Stimulated activated CD8-positive, alpha-beta memory T cell treated with anti-CD3 and anti-CD28 coated beads, Interleukin-12 subunit alpha, Interleukin-12 subunit beta, amount 100 ng/mL, for 1 hour (primary cell): ENCODE measurements at places on chromosomes 2 and 18.

GRCh38 chr2:129191530-129191929, 787.9 kb upstream of the RAB6C start:
- DNase-seq: no peak

DNA sequence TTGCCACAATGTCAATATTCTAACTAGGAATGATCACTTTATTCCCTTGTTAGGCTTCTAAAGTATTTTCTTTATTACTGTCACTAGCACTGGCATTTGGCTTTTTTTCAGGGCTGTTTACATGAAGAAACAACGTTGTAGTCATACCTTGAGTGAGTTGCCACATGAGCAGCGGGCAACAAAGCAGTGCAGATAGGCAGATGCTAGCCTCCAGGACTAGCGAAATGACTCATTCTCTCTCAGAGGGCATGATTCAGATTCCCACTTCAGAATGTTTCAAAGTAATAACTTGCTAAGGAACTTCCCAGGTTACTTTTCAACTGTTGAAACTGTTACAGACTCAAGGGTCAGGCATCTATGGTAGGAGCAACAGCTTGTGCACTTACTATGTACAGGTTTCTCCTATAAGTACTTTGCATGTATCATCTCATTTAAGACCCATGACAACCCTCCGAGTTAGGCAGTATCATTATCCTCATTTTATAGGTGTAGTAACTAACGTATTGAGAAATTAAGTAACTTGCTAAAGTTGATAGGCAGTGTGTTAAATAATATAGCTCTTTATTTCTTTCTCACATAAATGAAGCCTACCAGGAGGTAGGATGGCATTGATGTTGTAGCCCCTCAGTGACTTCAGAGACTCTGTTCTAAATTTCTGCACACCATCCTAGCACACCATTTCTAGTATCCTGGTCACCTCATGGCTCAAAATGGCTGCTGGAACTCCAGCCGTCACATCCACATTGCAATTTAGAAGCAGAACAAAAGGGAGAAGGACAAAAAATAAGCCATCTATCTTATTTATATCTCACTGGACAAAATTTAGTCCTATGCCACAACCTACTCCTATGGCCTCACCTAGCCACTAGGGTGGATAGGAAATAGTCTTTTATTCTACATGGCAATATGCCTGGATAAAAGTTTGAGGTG, 83.3 kb downstream of the ICOS start:
- DNase-seq: no peak

DNA sequence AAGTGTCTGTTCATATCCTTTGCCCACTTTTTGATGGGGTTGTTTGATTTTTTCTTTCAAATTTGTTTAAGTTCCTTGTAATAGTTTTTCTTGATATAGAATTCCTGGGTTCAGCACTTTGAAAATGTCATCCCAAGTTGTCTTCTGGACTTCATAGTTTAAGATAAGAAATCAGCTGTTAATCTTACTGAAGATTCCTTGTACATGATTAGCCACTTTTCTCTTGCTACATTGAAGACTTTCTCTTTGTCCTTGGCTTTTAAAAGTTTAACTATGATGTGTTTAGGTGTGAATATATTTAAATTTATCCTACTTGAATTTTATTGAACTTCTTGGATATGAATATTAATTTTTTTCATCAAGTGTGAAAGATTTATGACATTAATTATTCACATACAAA, 387.2 kb upstream of the CWC22 start:
- no peak for DNase-seq

GRCh38 chr2:113711851-113712250, 44.6 kb downstream of the SLC35F5 start:
- DNase-seq: no peak

DNA sequence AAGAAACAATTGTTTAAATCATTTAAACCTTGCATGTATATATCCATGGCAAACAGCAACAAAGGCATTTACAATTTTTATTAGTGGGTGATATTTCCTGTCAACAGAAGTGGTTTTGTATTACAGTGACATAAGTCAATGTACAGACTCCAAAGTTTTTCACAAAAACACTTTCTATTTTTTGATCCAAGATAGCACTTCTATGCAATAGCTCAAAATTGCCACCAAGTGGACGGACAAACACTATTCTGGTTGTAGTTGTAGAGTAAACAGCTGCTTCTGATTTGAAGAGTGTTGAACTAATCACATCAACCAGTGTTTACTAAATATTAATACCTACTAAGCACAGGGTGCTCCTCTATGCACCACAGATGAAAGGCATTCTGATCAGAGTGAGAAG, 421.4 kb downstream of the NCKAP5 start:
- no peak for DNase-seq

DNA sequence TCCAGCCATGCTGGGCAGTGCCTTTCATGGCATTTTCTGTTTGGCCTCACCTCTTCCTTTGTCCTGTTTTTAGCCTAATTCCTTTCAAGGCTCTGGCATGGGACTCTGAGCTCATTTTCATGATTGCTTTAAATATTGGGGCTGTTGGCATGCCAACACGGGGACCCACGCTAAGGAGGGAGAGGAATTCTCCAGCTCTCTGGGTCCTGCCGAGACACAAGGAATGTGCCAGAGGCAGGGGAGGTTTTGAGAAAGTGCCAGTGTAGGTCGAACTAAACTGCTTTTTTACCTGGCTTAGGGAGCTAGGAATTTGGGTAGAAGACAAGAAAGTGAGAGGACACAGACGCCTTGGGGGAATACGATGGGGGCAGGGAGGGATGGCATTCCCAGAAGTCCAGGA, 42.3 kb downstream of the RPL37A start:
- no peak for DNase-seq

DNA sequence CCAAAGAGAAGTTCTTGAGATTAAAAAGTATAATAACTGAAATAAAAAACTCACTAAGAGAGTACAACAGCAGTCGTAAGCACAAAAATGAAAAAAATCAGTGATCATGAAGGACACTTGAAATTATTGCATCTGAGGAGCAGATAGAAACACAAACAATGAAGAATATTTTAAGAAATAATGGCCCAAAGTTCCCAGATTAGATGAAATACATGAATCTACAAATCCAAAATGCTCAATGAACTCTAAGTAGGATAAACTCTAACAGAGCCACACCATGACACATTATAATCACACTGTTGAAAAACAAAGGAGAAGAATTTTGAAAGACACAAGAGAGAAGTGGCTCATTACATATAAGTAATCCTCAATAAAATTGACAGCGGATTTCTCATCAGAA, 31.9 kb upstream of the EMILIN2 start:
- no peak for DNase-seq

DNA sequence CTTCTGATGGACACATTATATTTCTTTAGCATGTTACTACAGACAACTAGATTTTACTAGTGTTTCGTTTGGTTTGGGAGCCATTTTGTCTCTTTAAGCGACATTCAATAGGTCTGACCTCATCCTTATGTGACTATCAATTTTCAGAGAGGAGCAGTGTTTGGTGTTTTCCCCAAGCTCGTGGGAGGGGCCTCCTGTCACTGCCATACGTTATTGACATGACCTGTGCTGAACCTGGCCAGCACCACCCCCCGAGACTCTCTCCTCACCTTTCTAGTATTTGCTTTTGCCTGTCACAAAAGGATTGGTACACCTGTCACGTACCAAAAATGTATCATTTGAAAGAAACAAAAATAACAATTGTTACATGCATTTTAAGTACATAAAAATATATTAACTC, 69.3 kb downstream of the PSMG2 start:
- no peak for DNase-seq

DNA sequence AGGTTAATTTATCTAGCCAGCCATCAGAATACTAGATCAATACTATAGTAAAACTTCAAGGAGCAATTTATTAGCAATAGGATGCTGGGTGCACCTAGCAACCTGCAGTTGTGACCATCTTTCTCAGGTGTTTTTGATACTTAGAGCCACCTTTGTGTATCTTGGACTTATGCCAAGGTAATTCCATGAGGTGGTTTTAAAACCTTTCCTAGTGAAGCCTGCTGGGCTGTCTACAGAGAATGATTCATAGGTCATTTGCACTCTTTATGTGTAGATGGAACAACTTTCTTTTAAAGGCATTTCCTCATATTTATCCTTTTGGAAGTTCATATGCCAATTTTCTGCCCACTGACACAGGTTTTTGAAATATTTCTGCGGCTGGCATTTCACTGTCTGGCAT, 1030.1 kb upstream of the POU3F3 start:
- DNase-seq: no peak

DNA sequence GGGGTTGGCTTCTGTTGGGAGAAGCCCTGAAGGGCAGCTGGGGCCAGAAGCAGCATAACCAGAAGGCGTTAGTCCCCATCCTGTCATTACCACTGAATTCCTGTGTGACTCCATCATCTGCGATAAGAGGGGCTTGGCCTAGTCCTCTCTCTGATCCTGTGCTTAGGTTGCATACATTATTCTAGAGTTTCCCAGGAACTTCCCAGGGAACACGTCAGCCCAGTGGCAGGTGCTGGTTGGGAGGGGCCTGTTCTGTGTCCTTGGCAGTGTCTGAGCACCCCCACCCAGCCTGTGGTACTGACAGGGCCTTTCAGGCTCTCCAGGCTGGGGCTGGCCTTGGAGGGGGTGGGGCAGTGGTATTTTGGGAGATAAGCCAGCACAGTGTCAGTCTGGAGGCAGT, 4.5 kb upstream of the TOGARAM2 start:
- DNase-seq: no peak

DNA sequence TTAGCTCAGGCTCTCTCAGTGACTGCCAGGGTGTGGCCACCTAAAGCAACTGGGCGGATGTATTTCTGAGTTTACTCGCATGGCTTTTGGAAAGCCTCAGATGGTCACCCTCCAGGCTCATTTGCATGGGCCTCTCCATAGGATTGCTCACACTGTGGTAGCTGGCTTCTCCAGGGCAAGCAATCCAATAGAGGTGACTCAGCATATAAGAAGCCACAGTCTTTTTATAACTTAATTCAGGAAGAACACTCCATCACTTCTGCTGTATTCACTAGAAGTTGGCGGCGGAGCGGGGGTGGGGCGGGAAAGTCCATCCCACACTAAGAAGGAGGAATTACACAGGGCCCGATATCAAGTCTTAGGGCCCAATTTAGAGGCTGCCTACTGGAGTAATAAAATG, 3.6 kb upstream of the DOK6 start:
- DNase-seq: no peak

DNA sequence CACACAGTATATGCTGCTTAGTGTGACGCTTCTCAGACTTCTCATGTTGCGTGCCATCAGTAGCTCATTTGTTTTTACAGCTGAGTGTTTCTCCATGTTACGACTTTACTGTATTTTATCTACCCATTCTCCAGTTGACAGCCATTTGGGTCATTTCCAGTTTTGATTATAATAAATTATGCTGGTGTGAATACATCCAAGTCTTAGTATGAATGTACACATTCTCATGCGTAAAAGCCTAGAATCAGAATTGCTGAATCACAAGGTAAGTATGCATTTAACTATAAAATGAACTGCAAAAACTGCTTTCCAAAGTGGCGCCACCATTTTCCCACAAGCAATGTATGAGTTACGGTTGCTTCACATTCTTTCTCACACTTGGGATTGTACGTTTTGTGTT, 184.2 kb upstream of the SLC35G4 start:
- DNase-seq: no peak

DNA sequence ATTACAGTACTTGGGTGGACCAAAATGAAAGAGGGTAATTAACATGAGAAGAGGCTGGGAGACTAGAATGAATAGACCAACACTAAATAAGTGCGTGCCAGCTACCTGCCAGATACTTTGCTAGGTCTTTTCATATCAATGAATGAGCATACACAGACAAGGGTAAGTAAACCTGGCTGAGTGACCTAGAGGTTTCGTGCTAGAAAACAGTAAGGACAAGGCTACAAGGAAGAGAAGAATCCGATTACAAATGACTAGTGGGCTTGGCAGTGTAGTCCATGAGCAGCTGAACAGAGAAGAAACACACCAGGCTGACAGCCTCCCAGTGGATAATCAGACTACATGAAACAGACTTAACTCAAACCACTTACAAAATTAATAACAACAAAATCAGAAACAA, 64.6 kb downstream of the THADA start:
- no peak for DNase-seq

DNA sequence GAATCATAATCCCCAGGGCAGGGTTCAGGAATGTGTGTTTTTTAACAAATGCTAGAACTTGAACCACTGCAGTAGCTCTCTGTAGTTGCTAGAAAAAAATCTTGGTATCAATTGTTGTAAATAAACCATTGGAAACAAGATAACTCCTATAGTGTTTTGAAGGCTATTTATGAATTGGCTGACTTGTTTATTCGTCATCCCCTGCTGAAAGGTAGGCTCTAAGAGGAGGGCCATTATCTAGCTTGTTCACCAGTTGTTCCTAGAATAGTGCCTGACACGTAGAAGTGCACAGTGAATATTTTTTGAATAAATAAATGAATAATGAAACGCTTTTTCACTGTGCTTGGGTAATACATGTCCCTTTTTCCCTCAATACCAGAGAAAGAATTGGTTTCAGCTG, 211.4 kb downstream of the BABAM2 start:
- DNase-seq: no peak

- DNase-seq: no peak
These were observed 93.3 kb downstream of the CTAGE1 start for GRCh38 chr18:22324191-22325131.

DNA sequence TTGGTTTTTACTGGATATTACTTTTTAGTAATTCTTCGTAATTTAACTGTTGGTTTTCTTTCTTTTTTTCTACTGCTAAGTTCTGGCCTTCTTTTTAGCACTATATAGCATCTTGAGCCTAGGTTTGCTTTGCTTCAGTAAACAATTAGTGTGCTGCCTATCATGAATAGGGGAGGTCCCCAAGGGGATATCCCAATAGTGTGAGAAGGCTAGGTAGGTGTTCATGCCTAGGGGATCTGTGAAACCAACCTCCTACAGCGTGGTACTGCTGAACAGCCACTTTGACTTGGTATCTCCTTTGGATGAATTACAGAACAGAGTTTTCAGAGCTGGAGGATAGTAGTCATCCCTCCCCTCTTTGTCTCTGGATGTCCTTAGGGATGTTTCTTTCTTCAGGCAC, 310.2 kb upstream of the HNMT start:
- DNase-seq: no peak

DNA sequence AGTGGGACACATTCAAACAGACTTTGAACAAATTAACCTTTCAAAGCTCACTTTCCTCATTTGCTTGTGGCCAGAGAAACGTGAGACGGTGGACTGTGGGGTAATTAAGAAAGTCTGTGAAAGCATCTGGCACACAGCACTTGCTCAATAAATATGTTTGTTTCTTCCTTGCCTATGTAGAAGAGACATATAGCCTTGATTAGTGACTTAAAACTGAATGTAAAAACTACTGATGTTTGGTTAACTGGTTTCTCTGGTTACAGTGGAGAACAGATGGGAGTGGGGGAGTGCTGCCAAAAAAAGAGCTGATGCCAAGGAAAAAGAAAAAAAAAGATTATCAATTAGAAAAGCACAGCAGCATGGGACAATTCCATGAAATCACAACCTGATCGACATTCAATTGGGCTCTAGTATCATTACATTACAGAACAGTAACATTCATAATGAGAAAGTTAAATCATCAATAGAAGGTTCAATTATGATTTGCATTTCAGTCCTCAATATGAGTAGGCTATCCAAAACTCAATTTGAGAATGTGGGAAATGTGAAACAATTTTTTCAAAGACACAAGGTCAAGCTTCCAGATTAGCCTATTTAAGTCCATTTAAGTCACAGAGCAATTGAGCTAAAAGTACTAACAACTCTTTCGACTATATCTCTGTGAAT, 14.7 kb downstream of the CUL3 start:
- DNase-seq: no peak
